Stimulated activated CD4-positive, alpha-beta T cell treated with anti-CD3 and anti-CD28 coated beads, Interleukin-1b, Interleukin-23, amount 100 ng/mL, for 1 hour (primary cell): ENCODE measurements at places on chromosomes 7 and 10.

DNA sequence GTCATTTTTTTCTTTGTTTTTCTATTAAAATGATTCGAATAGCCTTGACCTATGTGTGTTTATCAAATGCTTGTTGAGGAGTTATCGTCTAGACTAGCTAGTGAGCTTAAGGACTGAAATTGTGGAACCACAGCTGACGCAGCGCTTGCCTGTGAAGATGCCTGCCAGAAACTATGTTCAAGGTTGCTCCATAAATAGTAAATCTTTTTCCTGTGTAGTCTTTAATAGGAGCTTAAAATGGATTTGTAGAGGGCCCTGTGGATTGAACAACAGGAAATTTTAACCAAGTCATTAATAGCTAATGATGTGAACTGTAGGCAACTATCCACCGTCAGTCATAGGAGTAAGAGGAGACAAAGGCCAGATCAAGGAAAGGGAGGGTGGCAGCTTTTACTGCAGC lies 145.1 kb downstream of the GNAI1 start:
- DNase-seq = no peak

- DNase-seq = no peak
Observed at GRCh38 chr10:79054203-79055099, 14.3 kb upstream of the ZMIZ1 start.

DNA sequence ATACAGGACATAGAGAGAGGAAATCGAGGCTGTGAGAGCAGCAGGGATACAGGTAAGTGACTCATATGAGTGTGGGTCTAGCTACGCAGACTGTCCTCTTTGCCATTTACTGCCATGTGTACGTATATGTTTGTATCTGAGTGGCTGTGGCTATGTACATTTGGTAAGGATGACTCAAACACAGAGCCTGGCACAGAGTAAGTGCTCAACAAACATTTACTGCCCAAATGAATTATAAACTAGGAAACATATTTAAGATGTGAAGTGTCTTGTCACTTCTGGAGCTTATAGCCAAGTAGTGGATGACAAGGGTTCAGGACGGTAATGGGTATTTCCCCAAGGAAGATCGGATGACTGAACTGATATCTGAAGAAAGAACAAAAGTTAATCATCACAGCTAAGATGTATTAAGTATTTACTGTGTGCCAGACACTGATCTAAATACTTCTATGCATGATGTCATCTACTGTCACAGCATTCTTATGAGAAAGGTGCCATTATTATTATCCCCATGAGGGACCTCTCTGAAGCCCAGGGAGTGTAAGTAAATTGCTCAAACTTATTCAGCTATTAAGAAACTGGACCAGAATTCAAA lies 6.0 kb downstream of the MRPL43 start:
- no peak for DNase-seq

DNA sequence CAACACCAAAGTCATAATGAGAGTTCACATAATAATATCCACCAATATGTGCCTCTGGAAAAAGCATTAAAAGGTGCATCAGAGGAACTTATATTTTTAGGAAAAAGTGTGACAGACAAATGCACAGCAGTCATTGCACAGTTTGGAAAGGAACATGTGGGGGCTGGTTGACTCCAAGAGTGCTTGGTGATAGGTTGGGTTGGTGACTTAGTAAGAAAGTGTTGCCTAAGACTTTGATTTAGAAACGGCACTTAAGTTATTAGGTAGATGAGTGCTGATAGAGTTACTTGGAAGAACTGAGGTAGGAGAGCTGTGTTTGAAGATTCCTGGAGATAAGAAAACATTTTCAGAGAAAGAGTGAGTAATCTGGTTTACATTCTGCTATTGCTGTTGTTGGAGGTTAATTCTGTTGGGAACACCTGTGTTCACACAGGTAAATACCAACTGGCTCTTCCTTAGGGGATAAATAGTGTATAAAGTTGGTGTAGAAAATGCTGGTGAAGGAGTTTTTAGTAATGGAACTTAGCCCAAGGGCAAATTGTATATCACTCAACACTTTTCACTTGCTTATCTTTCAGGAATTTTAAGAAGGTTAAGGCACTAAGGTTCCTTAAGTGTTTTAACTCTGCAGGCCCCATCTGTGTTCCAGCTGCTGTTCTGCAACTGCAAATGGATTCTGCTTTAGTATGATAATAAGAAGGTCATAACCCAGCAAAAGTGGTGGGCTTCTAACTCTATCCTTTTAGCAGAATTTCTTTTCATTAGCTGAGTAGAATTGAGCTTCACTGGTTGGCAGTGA lies 196.1 kb downstream of the NSUN6 start:
- no peak for DNase-seq

DNA sequence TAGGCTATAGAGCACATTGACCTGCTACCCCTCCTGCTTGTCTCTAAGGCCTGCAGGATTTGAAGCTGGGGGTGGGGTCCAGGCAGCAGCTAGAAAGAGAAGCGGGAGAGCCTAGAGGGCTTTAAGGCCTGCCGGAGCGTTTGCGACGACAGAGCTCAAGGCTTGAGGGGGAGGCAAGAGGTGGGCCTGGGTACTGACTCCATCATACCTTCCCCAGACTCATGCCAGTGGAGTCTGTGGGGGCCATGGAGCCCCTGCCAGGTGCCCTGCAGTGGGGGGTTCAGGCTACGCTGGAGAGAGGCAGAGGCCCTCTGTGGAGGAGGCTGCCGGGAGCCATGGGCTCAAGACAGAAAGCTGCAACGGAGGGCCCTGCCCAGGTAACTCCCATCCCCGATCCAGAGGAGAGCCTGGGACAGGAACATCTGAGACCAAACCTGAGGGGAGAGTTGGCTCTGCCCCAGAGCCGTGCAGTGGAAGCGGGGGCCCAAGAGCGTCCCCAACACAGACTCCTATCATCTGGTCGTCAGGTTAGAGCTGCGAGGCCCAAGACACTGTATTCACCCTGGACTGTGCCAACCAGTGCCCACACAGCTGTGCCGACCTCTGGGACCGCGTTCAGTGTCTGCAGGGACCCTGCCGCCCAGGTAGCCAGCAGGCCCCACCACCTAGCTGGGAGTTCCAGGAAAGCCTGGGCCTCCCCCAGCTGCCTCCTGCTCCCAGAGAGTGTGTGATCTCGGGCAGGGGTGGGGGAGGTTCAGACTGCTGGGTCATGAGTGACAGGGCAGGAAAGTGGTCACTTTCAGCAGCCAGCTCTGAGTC lies 13.2 kb upstream of the ZNF862 start:
- no peak for DNase-seq

DNA sequence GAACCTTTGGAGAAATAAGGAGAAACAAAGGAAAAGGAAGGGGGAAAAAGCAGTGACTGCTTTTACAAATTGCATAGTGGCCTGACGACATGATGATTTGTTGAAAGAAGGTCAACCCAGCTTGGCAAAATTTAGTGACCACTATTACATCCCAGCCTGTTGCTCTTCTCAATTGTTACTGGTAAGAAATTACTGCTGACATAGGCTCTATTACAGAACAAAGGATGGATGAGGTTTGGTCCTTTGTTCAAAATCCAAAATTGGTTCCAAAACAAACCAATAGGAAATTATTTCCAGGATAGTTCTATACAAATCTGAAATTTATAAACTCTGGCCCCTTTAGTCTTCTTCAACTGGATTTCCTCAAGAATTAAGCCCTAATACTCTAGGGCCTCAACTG lies 39.6 kb downstream of the USP54 start:
- DNase-seq = no peak

GRCh38 chr10:27355918-27356573 lies 115.4 kb upstream of the ACBD5 start:
- no peak for DNase-seq

DNA sequence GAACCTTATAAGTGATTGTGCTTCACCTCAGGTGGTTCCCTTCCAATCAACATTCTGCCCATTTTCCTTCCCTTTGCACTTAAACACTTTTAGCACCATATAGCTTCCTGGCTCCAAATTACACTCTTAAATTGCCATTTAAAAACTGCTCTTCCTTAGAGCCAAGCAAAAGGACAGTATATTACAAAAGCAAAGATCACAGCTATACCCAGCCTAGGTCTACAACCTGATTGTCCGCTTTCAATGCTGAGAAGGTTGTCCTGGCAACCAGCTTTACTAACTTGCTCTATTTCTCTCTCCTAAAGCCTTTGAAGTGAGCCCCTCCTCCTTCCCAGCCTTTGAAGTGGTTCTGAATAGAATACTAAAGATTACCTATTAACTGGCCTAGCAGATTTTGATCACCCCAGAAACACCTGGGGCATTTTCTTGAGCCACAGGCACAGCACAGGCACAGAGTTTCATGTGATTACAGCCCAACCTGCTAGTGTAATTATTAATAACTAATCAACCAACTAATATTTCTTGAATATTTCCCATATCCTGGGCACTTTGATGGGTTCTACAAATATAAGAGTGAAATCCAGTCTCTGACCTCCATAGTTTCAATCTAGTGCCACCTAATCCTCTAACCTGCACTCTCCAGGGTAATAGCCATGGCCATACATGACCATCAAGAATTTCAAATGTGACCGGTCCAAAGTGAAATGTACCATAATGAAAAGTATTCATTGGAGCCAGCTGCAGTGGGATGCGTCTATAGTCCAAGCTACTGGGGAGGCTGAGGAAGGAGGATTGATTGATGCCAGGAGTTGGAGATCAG lies 63.6 kb upstream of the TRIM24 start:
- no peak for DNase-seq

- DNase-seq = no peak
Observed at GRCh38 chr10:13860886-13861285, 274.1 kb downstream of the PRPF18 start.

- DNase-seq = no peak
Observed at GRCh38 chr10:16995867-16996529, 133.6 kb downstream of the CUBN start.

GRCh38 chr7:150515248-150516147 lies 826 bp downstream of the GIMAP7 start:
- DNase-seq = no peak

- DNase-seq = no peak
Observed at GRCh38 chr7:127683776-127684681, 32.0 kb downstream of the SND1 start.

DNA sequence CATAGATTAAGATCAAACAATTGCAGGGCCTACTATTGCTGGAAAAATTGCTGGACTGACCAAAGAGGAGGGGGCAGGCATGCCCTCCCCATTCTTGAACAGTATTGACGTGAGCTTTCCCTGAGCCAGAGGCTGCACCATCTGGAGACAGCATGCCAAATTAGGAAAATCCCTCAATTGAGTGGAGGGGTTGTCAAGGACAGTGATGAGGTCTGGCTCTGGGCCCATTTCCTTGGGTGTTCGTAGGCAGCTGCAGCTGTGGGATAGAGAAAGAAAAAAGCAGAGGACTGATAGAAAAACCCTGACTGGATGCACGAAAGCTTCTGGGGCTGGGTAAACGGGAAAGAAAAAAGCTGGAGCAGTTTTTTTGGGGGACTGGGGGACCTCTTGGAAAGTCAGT lies 22.8 kb upstream of the ORC5 start:
- DNase-seq = no peak

- DNase-seq = no peak
Observed at GRCh38 chr7:112124061-112124766, 82.0 kb downstream of the DOCK4 start.

- DNase-seq = no peak
Observed at GRCh38 chr7:2687338-2687869, 598 bp upstream of the AMZ1 start.
